Activated effector memory CD4-positive, alpha-beta T cell treated with Interleukin-2 at 50 U/mL for 16 hours (primary cell): ENCODE measurements at places on chromosomes 1 and 21.

DNA sequence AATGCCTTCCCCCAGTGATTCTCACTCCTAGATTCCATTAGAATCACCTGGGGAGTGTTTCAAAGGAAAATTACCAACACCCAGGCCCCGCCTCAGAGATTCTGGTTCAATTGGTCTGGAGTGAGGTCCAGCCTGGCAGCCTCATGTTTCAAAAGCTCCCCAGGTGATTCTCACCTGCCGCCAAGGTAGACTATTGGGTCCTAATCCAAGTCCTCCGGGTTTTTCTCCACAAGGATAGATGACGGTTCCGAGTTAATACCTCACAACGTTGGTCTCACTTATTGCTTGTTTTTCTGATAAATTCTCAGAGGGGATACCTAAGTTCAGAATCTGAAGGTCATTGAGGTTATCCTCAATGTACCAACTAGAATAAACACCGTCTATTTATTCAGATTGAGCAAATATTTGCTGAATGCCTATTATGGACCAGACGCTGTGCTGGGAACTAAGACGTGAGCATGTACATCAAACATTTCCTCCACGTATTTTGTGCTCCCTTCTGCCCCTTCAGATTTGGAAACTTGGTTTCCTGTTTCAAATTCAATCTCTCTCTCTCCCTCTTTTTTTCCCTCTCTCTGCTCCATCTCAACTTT lies 97.5 kb downstream of the SEC16B start:
- no peak for DNase-seq

DNA sequence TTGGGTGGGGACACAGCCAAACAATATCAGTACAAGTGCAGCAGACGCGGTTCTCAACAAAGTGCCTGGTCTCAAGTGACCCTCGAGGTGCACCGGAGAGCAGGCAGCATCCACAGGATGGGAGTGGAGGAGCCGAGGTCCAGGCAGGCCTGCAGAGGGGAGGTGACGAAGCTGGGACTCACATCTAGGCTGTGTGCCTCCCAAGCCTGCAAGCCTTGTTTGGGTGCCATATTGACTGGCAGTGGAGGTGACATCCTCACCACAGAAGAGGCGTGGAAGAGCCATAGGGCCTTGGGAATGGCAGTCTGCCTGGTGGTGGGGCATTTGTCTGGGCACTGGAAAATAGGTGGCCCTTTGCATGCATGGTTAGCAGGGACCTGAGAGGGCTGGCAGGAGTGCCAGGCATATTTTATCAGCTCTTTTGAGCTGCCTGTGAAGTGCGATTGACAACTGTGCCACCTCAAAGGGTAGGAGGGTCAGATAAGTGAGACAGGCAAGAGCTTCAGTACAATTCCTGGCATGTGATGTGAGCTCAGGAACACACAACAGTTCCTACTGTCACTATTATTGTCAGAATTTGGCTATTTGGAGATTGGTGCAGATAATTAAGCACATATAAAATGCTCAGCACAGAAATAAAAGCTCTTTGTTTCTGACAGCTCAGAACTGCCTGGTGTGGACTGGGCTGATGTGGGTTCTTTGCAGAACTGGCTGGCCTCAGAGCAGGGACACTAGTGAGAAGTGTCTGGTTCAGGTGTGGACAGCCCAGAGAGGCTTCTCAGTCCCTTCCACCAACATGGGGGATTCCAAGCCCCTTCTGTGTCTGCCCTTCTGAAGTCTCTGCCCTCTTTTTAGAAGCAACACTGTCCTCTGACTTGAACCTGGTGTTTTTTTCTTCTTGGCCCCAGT lies 347.6 kb upstream of the AJAP1 start:
- no peak for DNase-seq

- DNase-seq = no peak
These were observed 278.0 kb downstream of the RGS7 start for GRCh38 chr1:241079047-241079446.

DNA sequence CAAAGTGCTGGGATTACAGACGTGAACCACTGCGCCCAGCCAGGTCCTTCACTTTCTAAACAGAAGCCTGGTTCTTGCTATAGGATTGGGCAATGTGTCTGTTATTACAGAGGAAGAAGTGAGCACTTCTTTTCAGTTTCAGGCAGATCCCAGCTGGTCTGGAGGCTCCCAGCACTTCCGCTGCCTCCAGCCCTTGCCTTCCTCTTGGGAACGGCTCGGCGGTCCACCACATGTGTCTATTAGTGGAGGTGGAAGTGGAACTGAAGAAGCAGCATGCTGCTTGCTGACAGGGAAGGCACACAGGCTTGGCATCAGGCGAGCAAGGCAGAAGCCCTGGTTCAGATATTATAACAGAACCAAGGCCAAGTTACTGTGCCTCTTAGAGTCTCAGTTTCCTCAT lies 17.0 kb downstream of the MKNK1 start:
- DNase-seq = no peak

DNA sequence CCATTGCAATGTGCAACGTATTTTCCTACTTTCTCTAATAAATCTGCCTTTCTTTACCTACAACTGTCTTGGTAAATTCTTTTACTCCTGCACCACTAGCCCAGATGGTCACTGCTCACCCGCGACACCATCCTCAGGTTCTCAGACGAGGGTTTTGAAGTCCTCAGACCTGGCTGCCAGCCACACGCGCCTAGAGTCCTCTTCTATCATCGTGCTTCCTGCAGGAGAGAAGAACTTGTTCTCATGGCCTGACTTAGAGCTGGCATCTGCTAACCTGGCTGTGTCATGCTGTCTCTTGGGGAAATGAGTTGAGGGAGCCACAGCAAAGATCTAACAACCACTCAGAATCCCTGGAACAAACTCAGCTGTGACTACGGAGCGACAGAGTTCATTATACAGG lies 30.3 kb upstream of the PGBD5 start:
- no peak for DNase-seq

- DNase-seq = no peak
These were observed 746 bp downstream of the MIS18A start for GRCh38 chr21:32278103-32278502.

GRCh38 chr1:212622906-212623305 lies 14.3 kb downstream of the ATF3 start:
- no peak for DNase-seq

DNA sequence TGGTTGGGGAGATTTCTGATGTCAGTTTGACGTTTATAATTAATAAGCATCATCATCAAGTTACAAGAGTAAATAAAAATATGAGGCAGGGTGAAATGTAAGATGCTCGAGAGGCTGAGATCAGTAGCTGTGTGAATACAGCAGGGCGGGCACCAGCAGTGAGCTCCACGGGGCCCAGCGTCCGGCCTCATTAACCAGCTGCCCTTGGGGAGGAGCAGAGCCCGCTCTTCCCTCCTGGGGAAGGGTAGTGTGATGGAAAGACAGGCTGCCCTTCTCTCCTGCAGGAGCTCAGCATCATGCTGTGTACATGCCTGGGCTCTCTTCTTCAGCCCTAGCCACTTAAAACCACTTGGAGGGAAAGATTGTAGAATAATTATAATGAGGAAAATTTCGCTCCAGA lies 23.4 kb downstream of the PDE9A start:
- DNase-seq = no peak

DNA sequence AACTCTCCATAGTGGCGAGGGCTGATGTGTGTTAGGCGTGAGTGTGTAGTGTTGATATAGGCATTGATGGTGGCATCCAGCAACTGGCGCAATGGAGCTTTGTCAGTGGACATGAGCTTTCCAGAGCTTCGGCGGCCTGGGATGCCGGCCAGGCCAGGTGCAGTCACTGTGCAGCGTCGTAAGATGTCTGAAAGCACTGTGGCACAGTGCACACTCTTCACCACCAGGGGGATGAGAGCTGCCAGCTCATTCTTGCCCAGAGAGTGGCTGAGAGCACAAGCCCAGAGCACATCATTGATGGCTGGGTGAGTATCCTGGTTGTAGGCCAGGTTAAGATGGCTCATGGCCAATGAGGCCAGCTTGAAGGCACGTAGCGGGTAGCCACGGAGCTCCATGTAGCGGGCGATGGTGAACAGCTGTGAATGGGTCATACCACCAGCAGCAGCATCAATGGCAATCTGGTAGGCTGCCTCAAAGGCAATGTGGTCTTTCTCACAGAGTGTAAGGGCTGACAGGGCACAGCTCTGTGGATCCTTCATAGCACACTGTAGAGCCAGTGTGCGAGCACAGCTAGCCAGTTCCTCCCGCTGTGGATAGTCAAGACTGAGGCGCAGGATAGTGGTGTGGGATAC lies 6.7 kb downstream of the UROD start:
- DNase-seq = peak; percentile 41
